Right renal pelvis (tissue), 4 donors: ENCODE measurements at places on chromosomes 2 and 18. TPM values are rescaled to one million over a fixed set of nuclear protein-coding genes. Genes with fewer than 3 reads are reported as not detected.

G6PC2 gene
- polyA plus RNA-seq = 0.05 TPM

DCDC2C gene
- 0.46 TPM for polyA plus RNA-seq

RGPD3 gene
- 0.06 TPM for polyA plus RNA-seq

HRH4 gene
- 0.09 TPM for polyA plus RNA-seq

MERTK gene
- 24.6 TPM for polyA plus RNA-seq

CDK5R2 gene
- polyA plus RNA-seq = not detected

SLC30A3 gene
- polyA plus RNA-seq = 5.1 TPM
